AG08395 (cell line): ENCODE measurements at places on chromosomes 7 and 10.

DNA sequence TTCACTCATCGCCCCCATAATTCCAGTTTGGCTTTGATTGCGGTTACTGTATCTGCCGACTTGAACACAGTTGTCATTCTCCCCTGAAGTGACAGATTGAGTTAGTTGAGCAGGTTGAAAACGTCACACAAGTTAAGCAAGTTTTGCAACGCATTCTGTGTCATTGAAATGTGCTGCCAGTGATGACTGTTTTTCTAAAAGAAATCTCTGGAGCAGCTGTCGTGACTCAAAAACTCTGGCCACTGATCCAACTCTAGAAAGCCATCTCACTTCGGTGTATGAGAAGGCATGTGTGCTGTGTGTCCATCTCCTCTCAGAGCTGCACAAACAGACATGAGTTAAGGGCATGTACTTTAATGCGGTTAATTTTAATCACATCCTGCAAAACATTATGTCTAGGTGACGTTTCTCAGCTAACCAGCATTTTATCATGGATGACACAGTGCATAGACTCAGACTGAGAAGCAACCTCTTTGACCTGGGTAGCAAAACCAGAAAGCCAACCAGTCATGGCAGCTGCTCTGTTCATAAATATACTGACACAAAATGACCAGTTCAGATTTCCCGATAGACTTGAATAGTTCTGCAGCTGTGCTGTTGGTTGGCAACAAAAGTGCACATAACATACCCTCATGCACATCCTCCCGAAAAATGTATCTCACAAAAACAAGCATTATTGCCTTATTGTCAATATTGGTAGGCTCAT, 69.3 kb downstream of the CSTF2T start:
- peak; percentile 54 for DNase-seq

- no peak for DNase-seq
Measured at GRCh38 chr7:149462101-149462520, 1.2 kb upstream of the ZNF777 start.

GRCh38 chr7:101680406-101681145, 51.5 kb upstream of the MYL10 start:
- no peak for DNase-seq

DNA sequence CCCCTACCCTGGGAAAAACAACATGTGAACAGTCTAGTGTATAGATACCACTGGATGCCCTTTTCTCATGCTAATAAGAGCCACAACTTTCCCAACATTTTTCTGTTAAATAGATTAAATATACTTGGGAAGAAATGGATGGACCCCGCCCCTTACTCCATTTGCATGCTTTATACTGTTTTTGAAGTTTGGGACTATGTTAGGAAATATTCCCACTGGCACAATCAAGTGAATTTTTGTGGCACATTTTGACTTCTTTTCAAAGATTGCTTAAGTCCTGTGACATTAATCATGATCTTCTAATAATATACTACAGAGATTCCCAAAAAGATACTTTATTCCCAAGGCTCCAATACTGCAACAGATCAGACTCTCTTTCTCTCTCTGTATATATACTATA, 216.6 kb downstream of the TWIST1 start:
- peak; percentile 30 for DNase-seq

DNA sequence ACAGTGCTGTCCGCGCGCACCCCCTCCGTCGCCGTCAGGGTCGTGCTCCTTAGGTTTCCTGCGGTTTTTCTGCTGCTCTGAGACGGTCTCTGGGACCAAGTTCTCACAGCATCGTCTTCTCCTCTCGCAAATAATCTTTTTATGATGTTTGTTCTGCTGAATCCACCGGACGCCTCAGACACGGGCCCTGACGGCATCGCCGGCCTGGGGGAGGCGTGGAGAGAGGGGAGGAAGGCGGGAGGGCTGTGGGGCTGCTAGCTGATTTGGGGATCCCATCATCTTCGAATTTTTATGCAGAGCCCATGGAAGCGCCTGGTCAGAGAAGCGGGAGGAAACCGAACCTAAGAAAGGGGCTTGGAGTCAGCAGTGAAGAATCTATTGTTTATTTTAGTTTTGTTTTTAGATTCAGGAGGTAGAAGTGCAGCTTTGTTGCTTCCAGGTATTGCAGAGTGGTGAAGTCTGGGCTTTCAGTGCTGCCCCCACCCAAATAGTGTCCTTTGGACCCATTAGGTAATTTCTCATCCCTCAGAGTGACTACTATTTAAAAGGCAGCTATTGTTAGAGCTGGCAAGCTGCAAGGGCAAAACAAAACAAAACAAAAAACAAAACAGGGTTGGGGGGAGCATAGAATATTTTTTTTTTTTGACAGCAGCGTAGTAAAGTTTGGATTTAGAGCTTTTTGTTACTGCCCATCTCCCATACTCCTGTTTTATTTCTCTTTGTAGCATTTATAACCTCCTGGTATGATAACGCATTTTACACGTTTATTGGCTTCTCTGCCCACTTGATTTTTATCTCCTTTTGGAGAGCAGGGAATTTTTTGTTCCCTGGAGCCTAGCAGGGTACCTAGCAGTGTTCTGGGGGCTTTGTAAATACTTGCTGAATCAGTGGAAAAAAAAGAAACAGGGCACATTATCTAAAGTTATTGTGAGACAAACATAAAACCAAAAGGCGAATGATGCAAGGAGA, 92.6 kb downstream of the SPAG6 start:
- DNase-seq: no peak

GRCh38 chr10:70967591-70968587, 79.5 kb upstream of the PCBD1 start:
- DNase-seq: no peak

DNA sequence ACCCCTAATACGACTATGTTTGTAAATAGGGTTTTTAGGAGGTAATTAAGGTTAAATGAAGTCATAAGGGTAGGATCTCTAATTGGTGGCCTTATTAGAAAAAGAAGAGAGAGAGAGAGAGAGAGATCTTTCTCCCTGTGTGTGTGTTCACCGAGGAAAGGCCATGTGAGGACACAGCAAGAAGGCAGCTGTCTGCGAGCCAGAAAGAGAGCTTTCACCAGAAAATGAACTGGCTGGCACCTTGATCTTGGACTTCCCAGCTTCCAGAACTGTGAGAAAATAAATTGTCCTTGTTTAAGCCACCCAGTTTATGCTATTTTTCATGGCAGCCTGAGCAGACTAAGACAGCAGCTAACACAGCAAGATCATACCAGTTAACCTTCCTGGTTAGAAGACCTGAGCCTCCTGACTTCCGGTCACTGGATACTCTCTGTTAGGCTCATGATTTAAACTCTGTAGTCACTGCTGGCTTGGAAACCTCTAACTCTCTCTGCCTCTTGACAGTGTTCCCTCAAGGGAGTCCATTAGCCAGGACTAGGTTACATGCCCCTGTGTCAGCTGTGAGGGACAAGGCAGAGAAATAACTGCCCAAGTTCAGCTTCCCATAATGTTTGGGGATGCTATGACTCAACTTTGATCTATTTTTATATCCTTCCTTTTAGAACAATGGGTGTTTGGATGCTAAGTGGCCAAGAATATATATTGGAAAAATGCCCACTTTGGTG, 102.3 kb downstream of the DYNC1I1 start:
- DNase-seq: no peak

DNA sequence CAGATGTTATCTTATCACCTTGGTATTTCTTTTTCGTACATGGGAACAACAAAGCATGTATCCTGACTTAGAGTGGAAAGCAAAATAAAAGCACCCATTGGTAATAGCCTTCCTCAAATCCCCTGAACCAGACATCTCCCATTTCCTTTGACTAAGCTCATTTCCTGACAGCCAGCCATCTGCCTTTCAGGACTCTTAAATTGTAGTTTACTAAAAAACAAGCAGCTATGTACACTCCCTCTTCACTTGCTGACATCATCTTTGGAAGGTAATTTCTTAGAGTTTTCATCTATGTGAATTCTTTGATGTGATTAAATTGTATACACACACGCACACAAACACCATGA, 40.7 kb downstream of the ARL4A start:
- DNase-seq: no peak

DNA sequence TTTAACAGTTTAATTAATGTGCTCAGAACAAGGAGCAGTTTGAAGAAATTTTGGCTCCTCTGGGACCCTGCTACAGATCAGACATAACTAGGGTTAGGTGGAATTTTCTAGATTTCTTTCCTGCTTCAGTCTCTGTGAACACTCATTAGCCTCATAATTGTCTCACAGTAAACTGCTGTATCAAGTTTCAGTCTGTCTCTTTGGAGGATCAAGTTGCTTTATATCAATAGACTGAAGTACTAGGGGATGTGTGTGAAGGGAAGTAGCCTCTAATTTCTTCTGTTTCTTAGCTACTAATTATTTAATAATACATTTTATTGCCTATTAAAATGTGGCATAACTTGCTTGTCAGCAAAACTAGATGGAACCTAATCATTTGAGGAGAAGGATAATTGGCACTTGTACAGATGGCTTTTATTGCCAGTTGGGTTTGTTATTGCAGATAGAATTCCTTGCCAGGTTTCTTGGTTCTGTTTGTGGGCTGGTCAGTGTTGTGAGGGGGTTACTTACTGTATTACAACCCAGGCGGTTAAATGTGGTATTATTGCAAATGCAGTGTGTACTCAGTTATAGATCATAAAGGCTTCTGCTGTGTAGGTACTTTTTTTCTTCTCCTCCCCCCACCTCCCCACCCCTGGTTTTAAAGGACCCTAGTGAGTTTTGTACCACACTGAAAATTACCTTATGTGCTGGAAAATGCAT, 758.0 kb downstream of the AUTS2 start:
- DNase-seq: no peak

GRCh38 chr10:122990278-122990677, 10.1 kb downstream of the PSTK start:
- no peak for DNase-seq

DNA sequence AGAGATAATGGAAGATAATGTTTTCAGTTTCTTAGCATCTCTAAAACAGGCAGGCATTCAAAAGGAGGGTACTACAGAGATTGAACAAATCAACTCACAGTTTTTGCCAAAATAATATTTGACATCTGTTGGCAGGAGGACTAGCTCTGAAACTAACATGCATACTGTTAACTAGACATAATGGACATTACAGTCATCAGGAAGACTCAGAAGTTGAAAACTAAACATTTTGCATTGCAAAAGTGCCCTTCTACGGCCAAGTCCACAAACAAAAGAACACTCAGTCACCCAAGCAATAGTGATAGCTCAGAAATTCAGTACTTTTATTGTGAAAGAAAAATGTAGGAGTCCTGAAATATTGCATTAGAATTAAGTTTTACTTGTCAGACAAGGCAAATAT, 399.0 kb downstream of the HGF start:
- no peak for DNase-seq

DNA sequence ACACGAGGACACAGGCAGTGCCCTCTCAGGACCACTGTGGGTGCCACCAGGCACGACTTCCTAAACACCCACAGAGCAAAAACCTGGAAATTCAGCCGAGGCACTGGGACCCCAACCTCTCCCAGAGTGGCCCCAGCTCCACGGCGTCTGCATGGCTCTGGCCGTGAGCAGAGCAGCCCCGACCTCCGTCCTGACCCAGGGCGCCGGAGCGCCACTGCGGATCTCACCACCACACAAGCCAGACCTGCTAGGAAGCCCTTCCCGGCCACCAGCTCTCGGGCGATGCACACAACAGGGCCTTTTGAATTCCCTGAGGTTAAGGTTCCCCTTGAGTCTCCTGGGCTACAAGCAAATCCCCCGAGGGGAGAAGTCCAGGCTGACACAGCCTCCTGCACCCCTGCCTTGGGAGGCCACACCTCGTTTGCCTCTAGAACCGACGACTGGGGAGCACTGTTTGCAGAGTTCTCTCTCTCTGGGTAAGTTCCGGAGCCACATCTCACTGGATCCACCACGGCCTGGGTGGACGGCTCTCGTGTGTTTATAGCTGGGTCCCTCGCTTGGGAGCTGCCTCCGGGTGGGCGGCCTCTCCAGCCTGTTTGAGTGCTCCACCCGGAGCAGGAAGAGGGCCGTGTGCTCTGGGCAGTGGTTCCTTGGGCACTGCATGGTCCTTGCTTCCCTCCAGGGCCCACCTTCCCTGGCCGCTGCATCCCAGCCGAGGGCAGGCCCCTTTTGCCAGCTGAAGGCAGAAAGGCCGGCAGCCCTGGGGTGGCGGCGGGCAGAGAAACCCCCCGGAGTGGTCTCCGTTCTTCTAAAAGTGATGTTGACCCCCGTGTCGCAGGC, 15.5 kb upstream of the PSMG3 start:
- DNase-seq: no peak

GRCh38 chr7:151427705-151428377, 12.1 kb downstream of the CRYGN start:
- DNase-seq: no peak

GRCh38 chr7:2689951-2690705, 2.1 kb downstream of the AMZ1 start:
- DNase-seq: no peak

DNA sequence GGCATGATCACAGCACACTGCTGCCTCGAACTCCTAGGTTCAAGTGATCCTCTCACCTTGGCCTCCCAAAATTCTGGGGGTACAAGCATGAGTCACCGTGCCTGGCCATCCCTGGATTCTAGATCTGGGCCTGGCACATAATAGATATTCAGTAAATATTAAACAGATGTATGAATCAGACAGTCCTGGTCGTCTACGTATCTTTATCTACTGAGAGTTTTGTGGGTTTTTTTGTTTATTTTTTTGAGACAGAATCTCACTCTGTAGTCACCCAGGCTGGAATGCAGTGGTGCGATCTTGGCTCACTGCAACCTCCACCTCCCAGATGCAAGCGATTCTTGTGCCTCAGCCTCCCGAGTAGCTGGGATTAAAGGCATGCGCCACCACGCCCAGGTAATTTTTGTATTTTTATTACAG, 24.3 kb upstream of the ITGB1 start:
- DNase-seq: no peak

GRCh38 chr7:151425670-151426440, 14.1 kb downstream of the CRYGN start:
- DNase-seq: peak; percentile 59
